ENCODE measurements at places on chromosomes 2 and 18.
A peak's percentile ranks its signal among the peaks of the same experiment; 100 is the strongest.

- DNase-seq, result no peak
Measured at GRCh38 chr2:235769046-235769445, 275.2 kb downstream of the AGAP1 start.

GRCh38 chr18:78607221-78607620 is 372.4 kb upstream of the SALL3 start:
- DNase-seq, result no peak

GRCh38 chr2:83112858-83113257 is 1346.2 kb downstream of the SUCLG1 start:
- no peak for DNase-seq

DNA sequence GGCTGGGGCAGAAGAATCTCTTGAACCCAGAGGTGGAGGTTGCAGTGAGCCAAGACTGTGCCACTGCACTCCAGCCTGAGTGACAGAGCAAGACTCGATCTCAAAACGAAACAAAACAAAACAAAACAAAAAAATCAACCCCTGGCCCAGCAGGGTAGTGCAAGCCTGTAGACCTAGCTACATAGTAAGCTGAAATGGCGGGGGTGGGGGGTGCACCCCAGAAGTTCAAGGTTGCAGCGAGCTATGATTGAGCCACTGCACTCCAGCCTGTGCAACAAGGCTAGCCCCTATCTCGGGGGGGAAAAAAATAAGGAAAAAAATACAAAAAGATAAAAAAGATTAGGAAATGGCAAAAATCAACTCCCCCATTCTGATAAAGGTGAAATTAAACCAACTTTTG is 6.4 kb downstream of the ATL2 start:
- no peak for DNase-seq

GRCh38 chr2:95074663-95075439 is 46.8 kb downstream of the MRPS5 start:
- no peak for DNase-seq

DNA sequence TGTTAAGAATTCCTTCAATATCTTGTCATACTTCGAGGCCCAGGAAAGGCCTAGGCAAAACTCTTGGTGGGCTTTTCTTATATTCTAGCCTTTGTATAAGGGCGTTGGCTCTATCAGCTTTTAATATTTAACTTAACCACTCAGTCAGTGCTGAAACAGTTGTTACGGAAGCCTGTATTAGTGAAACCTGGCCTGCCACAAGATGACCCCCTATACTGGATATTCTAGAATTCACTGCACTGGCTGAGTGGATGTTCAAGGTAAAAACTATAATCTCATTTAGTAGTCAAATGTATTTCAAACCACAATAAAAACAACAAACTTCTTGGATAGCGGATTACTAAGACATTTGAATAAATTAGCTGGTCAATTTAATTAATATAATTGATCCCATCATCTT is 91.7 kb upstream of the HNMT start:
- DNase-seq, result no peak

- no peak for DNase-seq
Measured at GRCh38 chr18:24762511-24762910, 302.1 kb downstream of the HRH4 start.

DNA sequence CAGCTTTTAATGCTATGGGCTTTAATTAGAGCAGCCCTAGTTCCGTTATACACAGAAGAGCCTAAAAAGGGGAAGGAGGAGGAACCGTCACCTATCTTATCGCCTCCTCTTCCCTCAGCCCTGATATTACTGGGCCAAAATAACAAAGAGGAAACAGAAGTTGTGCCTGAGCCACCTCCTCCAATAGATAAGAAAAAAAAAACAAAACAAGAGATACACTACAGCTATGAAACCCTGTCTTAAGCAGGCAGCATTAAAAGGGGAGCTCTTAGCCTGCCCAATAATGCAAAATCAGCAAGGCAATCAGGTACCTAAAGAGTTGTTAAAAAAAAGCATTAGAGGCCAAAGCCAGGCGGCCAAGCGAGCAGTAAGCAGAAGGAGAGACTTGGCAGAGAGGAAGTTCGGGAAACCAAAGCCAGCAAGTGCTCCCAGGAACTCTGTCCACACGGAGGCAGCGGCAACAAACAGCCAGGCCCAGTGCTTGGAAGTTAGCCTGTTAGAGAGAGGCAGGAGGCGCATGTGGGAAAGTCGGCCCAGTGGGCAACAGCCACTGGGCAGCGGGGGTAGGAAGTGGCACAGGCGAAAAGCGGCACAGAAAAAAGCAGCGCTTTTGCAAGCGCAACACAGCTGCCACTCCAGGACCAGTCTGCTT is 41.8 kb upstream of the PDK1 start:
- no peak for DNase-seq

DNA sequence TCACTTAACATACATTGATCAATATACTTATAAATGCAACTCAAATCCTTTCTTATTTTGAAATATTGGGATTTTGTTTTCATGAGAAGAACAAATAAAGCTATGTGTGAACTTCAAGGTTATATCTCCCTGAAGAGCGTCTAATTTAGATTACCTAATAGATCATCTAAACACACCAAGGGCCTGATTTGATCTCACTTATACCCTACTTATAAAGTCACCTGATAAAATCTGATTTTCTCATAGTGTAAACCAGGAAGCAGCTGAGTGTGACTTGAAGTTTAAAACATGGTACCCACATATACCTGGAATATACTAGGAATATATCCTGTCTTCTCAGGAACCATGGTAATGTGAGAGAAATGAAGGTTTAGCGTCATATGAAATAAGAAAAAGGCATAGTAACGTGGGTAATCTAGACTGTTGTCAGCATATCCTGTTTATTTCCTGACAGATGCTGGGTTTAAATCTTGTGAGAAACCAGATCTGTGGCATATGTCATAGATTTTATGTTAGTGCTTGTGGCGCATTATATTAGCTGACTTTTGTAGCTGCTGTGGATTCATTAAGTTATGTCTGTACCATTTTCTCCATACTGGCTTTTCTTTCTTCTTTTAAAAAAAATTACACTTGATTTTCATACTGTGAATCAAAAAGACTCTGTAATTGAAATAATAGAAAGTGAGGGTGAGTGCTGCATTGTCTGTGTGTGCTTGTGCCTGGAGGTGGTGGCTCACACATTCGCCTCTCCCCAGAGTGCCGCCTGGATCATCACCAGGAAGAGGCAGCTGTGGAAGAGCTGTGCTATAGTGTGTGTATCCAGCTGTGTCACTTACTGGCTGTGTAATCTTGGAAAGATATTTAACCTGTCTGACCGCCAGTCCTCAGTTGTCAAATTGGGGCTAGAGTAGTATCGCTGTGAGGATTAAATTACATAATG is 164.0 kb downstream of the MYO3B start:
- DNase-seq, result no peak

DNA sequence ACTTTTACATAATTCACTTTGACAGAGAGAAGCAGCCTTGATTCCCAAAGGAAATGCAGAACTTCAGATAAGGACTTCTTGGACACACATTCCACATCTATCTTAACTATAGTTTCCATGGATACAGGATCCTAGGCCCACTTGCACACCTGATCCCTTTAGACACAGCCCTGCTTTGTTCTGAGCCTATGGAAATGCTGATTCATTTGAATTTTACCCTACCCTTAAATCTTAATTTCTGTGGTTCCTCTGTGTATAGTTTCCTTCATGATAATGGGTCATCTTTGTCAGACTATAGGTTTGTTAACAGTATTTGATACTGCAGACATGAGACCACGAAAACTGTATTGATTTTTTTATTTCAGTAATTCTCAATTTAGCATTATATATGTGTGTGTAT is 77.4 kb downstream of the ACTR3 start:
- no peak for DNase-seq

GRCh38 chr2:37631698-37632097 is 39.7 kb downstream of the CDC42EP3 start:
- DNase-seq, result no peak

DNA sequence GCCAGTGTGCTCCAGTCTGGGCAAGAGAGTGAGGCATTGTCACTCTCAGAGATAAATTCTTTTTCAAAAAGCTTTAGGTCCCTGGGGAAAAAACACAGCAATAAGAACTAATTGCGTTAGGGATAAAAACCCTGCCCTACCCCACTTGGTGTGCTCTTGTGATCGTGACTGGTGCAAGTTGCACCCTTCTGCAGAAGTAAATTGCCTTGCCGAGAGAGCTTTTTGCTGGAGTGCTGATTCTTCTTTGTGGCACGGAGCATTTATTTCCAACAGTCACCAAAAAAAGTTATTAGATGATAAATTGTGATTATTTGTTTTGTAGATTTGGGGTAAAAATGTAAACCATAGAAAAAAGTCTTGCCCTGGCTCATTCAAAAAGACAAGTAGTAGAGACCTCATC is 12.3 kb upstream of the GPR55 start:
- no peak for DNase-seq

GRCh38 chr2:126986631-126987187 is 88.0 kb downstream of the TEX51 start:
- no peak for DNase-seq

- peak; percentile 60 for DNase-seq
Measured at GRCh38 chr2:180823546-180824141, 156.8 kb upstream of the UBE2E3 start.

- peak; percentile 14 for DNase-seq
Measured at GRCh38 chr2:206045251-206045650, 40.7 kb downstream of the INO80D start.

- DNase-seq, result no peak
Measured at GRCh38 chr2:20616341-20616871, 34.5 kb downstream of the HS1BP3 start.

DNA sequence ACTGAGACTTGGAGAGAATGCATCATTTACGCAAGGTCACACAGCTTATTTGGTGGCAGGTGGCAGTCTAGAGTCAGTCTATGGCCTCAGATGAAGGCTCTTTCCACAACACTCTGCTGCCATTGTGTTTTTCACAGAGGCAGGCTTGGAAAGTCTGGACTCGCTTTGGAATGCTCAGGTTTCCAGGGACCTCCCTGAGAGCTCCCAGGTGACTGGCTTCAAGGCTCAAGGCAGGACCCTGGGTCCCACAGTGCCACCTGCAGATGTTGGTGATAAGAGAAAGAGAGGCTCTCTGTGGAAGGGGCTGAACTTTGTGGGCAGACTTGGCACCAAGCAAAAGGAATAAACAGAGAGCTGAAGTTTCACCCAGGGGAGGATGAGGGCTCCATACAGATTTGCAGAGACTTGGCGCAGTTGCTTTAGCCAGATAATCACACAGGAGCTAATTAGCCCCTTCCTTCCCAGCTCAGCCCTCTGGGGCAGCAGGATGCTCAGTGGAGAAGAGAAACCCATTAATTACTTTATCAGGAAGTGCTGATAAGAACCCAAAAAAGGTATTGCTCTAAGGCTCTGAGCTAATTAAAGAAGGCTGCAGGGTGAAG is 103.5 kb downstream of the LBH start:
- DNase-seq, result no peak

GRCh38 chr2:219484343-219485200 is 14.1 kb upstream of the GMPPA start:
- no peak for DNase-seq

DNA sequence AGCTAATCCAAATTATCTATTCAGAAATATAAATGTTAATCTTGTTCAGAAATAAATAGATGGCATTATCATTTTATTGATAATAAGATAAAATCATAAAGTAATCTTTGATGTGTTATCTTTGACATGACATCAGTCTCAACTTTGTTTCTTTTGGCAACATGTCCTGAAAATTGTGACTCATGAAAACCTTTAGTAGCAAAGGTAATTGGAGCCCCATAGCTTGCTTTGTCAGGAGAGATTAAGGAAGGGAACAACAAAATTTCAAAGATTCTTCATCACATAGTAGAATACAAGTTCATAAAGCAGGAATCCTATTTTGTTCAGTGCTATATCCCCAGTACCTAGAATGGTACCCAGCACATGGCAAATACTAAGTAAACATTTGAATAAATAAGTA is 165.4 kb downstream of the KCNE4 start:
- peak; percentile 52 for DNase-seq

- DNase-seq, result peak; percentile 88
Measured at GRCh38 chr2:223262946-223263345, 211.0 kb downstream of the KCNE4 start.

DNA sequence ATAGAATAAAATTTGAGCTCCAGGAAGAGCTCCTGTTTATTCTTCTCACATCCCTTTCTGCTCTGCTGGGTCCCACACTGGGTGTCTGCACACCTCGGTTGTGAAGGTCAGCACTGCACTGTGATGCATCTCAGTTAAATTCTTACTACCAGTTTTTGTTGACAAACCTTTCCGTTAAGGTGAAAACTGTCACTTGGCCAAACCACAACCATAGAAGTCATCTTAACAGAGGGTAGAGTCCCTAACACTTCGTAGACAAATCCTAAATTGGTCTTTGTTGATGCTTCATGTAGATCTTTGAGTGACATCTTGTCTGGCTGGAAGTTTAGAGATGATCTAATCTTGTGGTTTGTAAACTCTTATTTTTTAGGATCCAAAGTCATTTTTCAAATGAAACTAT is 167.4 kb upstream of the MAP3K20 start:
- no peak for DNase-seq

- DNase-seq, result no peak
Measured at GRCh38 chr2:36147670-36148390, 207.7 kb upstream of the CRIM1 start.
